ENCODE measurements at places on chromosomes 7 and 10.

- DNase-seq, result no peak
Measured at GRCh38 chr10:36331121-36331520, 689.0 kb upstream of the FZD8 start.

DNA sequence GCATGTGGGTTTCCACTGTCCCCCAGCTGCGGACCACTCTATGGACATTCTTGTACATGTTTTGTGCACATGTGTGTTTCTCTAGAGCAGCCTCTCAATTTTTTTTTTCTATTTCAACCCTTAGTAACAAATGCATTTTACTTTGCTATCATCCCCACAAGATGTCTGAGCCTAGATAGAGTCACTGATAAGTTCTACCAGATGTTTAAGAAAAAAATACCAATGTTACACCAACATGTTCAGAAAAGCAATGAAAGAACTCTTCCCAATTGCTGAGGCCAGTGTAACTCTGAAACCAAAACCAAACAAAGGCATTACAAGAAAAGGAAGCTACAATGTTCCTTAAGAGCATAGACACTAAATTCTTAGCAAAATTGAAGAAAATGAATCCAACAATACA, 218.5 kb downstream of the CXCL12 start:
- no peak for DNase-seq

DNA sequence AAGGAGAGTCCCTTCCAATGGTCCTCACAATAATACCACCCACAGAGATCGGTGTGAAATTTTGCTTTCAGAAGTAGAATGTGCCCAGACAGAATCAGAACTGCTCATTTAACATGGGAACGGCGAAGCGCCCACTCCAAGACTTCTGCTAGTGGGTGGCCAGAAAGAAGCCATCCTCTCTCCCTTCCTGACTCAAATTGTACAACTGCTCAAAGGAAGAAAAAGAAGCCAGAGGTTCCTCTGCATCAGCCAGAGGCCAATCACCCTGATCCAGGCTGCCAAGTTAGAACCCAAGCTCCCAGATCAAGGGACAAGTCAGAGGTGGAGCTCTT, 23.3 kb downstream of the NUDCD3 start:
- no peak for DNase-seq

- no peak for DNase-seq
Measured at GRCh38 chr10:110437351-110437605, 60.4 kb upstream of the DUSP5 start.

GRCh38 chr7:1902231-1902855, 232.3 kb downstream of the ELFN1 start:
- DNase-seq, result no peak

GRCh38 chr7:99623091-99623693, 6.4 kb downstream of the ZSCAN25 start:
- no peak for DNase-seq

DNA sequence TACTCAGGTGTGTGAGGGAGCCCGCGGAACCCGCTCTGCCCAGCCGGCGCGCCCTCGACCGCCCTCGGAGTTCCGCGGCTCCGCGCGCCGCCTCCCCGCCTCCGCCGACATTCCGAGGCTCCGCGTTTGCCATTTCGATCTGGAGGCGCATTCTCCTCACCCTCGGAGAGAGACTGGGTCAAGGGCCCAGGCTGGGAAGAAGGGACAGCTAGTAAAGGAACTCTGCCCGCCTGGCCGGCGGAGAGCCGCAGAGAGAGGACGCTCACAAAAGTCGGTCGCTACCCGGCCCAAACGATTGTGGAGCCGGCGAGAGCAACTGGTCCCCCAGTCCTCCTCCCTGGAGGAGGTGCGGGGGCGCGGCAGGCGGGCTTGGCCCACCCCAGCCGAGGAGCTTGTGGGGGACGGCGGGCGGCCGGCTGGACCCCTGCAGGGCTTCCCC, 74.5 kb upstream of the LEP start:
- no peak for DNase-seq

- no peak for DNase-seq
Measured at GRCh38 chr10:109993551-109994330, 14.0 kb upstream of the ADD3 start.

DNA sequence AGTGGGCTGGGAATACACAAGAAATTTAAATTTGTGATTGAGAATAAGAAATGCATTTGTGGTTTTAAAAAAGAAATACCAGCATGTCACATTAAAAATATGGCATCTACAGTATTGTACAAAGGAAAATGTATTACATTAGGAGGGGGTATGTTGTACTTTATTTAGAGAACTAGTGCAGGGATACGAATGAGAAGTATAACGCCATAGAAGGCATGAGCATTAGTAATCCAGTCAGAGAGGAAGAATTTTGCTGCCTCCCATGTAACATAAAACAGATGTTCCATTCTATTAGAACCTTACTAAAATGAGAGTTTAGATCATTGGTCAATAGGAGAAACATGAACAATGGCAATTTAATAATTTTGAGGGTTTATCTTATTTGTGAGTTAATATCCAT, 182.2 kb downstream of the ADK start:
- no peak for DNase-seq

DNA sequence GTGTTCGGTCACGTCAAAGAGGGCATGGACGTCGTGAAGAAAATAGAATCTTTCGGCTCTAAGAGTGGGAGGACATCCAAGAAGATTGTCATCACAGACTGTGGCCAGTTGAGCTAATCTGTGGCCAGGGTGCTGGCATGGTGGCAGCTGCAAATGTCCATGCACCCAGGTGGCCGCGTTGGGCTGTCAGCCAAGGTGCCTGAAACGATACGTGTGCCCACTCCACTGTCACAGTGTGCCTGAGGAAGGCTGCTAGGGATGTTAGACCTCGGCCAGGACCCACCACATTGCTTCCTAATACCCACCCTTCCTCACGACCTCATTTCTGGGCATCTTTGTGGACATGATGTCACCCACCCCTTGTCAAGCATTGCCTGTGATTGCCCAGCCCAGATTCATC, 6.5 kb downstream of the PPIF start:
- DNase-seq, result no peak

DNA sequence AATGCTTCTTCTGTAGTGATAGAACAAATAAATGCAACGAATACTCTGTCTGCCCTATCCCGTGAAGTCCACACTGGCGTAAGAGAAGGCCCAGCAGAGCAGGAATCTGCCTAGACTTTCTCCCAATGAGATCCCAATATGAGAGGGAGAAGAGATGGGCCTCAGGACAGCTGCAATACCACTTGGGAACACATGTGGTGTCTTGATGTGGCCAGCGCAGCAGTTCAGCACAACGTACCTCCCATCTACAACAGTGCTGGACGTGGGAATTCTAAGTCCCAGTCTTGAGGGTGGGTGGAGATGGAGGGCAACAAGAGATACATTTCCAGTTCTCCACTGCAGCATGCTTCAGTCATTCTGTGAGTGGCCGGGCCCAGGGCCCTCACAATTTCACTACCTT, 45.8 kb downstream of the FIGNL1 start:
- no peak for DNase-seq

- DNase-seq, result peak; percentile 61
Measured at GRCh38 chr7:76397409-76398183, 11.9 kb downstream of the SSC4D start.

DNA sequence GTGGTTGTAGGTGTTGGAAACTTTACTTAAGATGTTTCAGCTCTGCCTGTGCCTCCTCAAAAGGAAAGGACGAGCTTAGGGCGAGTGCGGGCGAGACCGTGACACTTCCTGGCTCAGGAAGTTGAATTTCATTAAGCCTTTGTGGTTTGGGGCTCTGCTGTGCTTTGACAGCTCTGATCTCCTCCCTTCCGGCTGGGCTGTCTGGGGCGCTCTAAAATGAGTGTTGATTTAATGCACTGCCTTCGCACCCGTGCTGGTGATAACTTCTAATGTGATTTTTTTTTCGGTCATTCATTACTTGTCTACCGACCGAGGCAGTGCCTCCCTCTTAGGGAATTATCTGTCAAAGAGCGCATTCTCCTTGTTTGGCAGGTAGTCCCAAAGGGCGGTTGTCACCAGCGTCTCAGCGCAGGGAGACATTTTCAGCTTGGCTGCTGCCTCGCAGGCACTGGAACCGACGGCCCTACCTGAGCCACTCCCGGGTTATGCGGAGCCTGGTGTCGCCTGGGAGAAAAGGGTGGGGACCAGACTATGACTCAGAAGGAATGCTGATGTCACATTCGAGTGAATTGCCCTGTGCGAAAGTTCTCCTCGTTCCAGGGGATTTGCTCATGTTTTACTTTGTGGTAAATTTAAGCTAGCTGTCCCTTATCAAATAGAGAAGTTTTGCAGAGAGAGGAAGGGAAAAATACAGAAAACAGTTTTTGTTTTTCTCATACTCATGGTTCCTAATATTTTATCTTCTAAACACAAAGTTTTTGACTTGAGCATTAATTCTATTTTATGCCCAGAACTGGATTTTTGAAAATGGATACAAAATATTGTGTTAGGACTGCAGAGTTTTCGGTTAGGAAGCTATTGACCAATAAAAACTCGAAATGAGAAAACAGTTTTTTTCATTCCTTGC, 920 bp downstream of the TES start:
- DNase-seq, result peak; percentile 66

- DNase-seq, result no peak
Measured at GRCh38 chr10:124993736-124994451, 52.0 kb downstream of the ZRANB1 start.

- DNase-seq, result no peak
Measured at GRCh38 chr10:18577823-18578685, 73.3 kb downstream of the NSUN6 start.

GRCh38 chr7:101553018-101553770, 75.9 kb downstream of the MYL10 start:
- no peak for DNase-seq

DNA sequence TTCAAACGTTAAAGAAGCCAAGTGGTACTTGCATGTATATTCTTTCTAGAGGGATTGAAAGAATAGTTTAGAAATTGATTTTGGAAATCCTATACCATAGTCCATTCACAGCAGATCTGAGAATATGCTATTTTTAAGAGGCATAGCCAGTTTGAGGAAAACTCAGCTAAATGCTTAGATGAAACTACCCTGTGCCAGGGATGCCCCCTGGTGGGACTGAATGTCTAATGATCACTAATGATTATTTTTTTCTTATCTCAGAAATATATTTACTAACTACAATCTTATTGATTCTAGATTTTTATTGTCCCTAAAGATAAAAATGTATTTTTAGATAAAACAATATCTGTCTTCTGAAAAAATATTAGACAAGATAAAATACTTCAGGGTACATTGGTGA, 844.9 kb upstream of the PHF14 start:
- no peak for DNase-seq

DNA sequence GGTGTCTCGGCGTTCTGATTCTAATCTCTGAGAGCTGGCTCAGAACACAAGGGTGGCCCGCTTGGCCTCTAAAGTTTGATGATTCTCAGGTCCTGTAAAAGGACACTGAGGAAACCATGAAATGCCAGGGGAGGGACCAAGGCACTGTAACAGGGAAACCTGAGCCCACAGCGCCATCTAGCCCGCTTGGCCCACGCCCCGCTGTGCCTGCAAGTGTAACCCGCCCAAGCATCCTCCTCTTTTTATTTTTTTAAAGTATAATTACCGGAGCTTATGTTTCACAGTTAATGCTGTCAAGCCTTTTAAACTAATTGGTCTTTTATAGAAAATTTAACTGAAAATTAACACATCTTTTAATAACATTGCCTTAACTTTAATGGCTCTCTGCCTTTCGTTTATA, 734.7 kb downstream of the KCNMA1 start:
- DNase-seq, result no peak

GRCh38 chr7:115260381-115260780, 338.5 kb downstream of the MDFIC start:
- DNase-seq, result no peak

GRCh38 chr7:5702876-5703571, 78.4 kb downstream of the RNF216 start:
- DNase-seq, result no peak

DNA sequence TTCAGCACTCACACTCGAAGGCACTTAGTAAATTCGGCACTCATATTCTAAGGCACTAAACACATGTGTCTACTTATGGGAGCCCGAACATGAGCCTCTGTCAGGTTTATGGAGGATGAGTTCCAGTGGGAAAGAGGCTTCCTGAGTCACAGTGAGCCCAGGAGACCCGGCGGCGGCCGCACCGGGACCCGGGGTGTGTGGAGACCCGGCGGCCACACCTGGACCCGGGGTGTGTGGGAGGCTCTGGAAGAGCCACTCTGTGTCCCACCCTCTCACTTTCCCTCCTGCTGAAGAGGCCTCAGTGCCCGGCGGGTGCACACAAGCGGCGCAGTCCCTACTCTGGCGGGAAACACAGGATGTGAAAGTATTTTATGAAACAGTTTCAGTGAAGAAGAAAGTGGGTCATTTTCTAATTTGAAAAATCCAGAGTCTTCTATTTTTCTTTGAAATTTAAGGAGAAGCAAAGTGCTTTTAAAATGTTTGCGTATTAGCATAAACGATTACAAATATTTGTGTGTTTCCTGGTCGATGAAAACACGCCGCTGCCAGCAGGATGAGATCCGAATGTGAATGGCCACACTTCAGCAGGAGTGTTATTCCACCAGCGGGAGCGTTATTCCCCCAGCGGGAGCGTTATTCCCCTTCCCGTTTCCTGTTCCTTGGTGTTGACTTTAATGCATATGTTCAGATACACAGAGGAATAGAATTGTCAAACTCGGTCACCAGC, 625.1 kb downstream of the DNAJB6 start:
- no peak for DNase-seq

Measured in activated naive CD4-positive, alpha-beta T cell (primary cell).